Natural killer cell (primary cell): ENCODE measurements at places on chromosomes 6 and 20.

- no peak for DNase-seq
Observed at GRCh38 chr20:45176526-45177267, 2.0 kb downstream of the PI3 start.

DNA sequence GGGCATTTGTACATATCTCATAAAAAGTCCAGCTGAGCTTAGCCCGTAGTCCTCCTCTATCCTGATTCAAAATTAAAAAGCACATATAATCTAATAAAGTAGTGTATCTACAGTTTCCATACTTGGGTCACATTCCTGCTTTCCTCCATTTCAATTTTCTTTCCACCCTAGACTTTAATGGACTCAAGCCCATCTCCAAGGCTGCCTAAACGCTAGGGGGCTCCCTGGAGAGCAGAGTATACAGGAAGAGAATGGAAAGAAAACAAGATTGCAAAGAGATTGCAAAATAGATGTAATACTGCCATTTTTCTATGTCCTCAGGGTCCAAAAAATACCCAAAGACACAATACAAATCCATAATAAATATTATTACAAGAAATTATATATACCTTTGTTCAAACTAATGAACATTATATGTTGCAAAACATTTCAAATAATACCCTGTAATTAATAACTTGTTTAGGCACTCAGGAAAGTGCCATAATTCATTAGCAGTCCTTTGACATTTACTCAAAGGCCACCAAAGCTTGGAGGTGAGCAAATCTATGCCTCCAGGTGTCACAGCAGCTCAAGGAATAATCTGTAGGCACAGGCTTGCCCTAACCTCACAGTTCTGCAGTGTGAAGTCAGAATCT is 2.4 kb upstream of the MCM3 start:
- peak; percentile 75 for DNase-seq

- DNase-seq = no peak
Observed at GRCh38 chr6:42296614-42297013, 79.0 kb upstream of the MRPS10 start.

GRCh38 chr20:4220352-4220751 is 205.0 kb upstream of the RNF24 start:
- no peak for DNase-seq

DNA sequence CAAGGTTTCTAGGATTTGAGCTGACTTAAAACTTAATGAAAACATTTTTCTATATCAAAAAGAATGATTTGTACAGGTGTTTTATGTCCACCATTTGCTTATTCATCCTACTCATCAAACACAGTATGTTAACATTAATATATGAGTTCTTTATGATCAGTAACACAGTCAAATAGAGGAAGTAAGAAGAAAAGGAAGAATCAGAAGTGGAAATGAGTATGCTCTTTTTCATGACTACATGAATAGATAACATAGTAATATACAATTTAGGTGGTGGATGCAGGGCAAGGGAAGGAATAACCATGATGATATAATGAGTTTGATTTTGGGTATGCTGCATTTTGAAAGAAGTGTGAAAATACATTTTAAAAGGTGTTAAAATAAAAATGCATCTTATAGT is 16.5 kb downstream of the KPNA5 start:
- no peak for DNase-seq

- no peak for DNase-seq
Observed at GRCh38 chr6:37667050-37667814, 30.5 kb downstream of the MDGA1 start.

DNA sequence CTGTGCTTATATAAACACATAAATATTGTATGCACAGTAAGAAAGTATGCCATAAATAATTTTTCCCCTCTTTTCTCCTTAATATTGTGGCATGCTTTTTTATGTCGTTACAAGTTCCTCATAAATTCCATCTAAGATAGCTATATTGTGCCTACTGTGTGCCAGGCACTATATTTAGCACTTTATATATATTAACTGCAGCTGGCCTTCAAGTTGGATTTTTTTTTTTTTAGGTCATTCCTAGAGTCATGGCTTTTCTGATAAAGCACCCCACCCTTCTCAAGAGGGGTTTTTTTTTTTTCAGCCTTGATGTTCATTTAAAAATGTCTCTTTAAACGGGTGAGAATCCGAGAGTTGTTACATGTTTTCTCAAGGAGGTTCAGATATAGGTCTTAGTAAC is 42.8 kb upstream of the RNF8 start:
- DNase-seq = no peak

DNA sequence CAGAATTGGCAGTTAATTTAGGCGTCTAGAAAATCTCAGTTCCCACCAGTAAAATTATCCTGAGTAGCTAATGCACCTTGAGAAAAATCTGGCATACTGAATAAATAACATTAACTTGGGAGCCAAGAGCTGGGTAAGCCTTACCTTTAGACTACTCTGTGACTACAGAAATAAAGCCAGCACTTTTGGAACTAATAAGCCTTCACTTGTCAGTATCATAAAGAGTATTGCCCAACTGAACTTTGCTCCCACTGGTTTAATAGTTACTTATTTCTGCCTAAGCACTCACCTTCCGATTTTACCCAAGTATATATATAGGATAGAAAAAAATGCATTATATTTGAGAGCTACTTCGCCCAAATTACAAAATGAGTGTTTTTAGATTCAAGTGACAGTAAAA is 10.7 kb downstream of the FAM8A1 start:
- DNase-seq = no peak

GRCh38 chr6:161436106-161436876 is 162.4 kb upstream of the AGPAT4 start:
- DNase-seq = no peak

DNA sequence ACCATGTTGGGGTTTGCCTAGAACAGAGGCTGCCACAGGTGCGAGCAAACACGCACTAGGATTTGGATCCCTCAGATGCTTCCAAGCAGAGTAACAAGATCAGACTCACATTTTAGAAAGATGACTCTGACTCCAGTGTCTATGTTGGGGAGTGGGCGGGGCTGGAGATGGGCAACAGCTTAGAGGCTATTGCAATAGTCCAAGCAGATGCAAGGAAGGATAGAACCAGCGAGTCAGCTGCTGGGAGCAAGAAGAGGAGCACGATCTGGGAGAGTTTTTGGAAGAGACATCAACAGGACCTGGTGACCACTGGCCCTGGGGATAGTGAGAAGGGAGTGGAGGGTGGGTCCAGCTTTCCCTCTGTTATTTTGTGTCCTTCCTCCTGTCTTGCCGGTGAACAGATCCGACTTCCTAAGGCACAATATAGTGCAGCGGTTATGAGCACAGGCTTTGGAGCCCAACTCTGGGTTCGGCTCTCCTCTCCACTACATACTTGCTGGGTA is 52.7 kb downstream of the FGD2 start:
- DNase-seq = no peak

GRCh38 chr20:1323256-1323655 is 5.7 kb downstream of the SDCBP2 start:
- DNase-seq = no peak

GRCh38 chr6:168799067-168799466 is 358.1 kb downstream of the SMOC2 start:
- no peak for DNase-seq
